ENCODE measurements at places on chromosomes 11 and 22.

- no peak for DNase-seq
Measured at GRCh38 chr11:99565333-99565732, 544.6 kb downstream of the CNTN5 start.

GRCh38 chr11:45455536-45455935 lies 169.4 kb upstream of the SYT13 start:
- DNase-seq = no peak

GRCh38 chr11:93686812-93687211 lies 25.3 kb downstream of the CEP295 start:
- no peak for DNase-seq

DNA sequence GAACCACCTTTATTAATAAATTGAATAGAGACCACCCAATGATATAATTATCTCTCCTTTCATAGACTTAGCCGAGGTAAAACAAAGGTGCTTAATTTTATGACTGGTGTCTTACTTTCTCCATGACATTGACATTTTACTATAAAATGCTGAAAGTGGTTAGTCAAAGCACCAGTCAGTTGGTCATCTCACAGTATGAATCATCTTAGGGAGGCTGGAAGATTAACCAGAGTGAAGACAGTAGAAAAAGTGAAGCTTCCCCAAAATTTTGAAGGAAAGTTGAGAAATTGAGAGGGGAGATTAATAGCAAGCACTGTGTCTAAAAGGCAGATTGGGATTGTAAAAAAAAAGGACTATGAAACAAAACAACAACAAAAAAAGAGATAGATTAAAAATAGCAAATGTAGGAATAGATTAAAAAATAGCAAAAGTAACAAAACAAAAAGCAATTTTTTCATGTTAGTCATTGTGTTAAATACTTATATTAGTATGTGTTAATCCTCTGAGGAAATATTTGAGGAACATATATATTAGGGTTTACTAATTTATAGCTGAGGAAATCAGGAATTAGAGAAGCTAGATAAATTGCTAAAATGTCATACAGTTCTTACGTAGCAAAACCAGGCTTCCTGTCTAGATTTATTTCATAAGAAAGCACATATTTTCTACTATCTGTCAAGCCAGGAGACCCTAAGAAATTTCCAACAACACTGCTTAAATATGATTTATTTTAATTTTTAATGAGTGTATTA lies 557.3 kb upstream of the ANO5 start:
- no peak for DNase-seq

- DNase-seq = no peak
Measured at GRCh38 chr11:127609025-127609773, 608.6 kb upstream of the KIRREL3 start.

- DNase-seq = no peak
Measured at GRCh38 chr11:23425381-23425780, 565.1 kb upstream of the CCDC179 start.

DNA sequence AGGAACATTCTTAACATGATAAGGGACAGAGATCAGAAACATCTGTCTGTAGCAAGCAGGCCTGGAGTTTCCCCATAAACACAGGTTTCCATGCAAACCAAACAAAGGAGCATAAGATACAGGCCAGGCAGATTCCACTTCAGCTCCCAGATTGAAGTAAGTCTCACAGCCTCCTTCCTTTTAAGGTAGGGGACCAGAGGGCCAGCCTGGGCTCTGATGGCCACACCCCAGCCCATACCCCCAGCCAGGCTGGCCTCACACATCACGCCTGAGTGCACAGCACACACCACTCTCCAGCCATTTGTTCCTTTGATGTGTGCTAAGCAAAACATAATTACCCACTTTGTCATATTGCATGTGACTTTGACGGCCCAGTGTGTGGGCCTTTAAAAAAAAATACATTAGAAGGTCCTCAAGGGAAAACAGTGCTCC lies 518.7 kb downstream of the NTM start:
- DNase-seq = no peak
